ENCODE measurements at places on chromosomes 4 and X.

GRCh38 chr4:125322366-125322730, 7.6 kb downstream of the FAT4 start:
- DNase-seq: no peak

DNA sequence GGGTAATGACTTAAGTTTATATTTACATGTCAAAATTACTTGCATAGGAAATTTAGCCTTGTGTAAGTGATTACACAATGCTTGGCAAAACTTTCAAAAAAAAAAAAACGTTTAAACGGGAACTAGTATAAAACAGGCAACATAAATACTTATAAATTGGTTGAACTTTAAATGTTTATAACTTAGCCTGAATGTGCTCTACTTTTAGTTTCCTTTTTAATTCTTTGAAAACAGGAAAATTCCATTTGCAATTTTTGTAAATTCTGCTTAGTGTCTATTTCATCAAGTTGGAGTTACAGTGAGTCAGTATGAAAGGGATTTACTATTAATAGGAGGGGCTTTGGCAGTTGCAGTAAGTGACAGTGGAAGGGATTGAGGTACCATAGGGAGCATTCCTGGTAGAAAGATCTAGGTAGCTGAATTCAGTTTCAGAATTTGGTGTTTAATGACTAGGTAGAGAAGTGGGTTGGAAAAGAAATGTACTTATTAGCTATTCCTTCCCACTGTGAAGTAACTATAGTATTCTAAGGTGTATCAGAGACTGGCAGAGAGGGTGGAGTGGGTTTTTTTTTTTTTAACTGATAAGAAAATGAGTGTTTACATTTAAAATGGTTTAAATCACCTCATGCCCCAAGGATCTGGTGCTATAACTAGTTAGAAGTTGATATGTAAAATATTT, 2.8 kb downstream of the STAG2 start:
- no peak for DNase-seq

DNA sequence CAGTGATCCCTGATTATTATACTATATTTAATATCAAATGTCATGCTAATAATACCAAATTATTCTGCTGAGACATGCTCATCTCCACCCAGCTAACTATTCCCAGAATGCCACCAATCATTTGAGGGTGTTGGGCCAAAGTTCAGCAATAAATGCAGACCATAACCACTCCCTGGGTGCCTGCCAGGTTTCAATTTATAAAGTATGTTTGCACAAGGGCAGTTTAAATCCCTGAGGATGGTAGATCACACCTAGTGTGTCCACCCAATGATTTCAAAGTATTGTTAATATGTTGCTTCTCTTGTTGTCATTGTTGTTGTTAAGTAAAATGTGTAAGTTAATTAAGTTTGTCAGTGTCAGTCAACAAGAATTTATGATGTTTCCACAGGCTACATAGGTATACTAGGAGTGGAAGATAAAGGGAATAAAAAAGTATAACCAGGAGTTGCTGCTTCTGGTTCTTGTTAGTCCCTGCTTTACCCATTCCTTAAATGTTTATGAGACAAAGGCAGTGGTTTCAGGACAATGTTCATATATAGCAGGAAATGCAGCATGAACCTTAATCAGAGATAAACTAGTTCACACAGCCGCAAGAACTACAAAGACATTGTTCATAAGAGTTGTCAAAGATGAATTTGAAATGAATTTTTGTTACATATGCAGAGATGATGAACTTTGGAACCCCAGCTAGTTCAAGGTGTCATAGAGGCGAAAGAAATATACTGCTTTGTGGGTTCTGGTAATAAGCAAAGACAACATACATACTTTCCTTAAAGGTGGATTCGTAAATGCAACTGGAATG, 25.5 kb downstream of the HPGD start:
- no peak for DNase-seq

GRCh38 chr4:158347556-158347955, 137.3 kb downstream of the TMEM144 start:
- no peak for DNase-seq

GRCh38 chr4:16116019-16116418, 32.2 kb upstream of the PROM1 start:
- no peak for DNase-seq

DNA sequence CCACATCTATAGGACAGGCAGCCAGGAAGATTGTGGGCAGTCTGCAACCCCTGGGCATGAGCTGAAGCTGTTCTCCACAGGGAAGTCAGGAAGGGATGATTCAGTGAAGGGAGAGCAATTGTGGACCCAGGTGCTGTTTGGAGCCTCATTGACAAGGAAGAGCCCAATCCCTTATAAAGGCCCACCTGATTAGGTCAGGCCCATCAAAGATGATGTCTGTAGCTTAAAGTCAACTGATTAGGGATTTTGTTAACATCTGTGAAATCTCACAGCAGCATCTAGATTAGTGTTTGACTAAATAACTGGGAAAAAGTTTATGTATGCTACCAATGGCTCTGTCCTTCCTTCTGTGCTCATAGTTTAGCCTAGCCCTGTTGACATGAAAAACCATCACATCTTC, 127.5 kb downstream of the FRAS1 start:
- no peak for DNase-seq

DNA sequence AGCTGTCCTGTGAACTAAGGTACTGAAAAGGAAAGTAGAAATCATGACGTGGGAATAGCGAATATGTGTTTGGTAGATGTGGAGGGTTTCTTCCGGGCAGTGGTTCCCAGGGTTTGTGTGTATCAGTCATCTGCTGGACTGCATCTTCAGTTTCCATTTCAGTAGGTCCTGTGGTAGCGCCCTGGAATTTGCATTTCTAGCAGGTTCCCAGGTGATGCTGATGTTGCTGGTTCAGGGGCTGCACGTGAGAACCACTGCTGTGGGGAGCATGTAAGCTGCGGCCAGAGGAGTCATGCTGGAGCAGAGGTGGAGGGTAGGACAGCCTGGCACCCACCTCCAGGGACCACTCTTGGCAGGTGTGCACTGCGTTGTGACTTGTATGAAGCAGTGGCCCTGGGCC, 47.1 kb downstream of the ARHGAP10 start:
- no peak for DNase-seq

DNA sequence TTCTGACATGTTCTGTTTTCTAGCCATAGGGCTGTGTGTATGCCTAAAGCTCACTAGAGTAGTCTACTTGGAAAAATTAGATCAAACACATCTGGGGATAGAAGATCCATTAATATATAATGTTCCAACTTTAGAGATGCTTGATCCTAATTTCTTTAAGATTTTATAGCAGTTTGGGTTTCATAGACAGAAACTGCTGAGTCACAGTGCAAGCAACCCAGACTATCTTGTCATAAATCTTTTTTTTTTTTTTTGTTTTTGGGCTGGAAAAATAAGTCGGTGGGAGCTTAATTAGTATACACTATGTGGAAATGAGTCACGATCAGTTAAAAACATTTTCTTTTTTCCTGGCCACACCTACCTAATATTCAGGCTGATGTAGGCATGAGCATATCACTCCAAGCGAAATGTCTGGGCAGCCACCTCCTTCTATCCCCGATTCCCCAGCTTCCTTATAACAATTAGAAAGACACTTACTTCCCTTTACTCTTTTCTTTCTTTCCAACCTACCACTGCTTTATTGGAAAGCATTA, 58.2 kb upstream of the CASK start:
- no peak for DNase-seq

GRCh38 chrX:153397256-153397960, 3.7 kb downstream of the PNMA6E start:
- DNase-seq: no peak

GRCh38 chrX:135435933-135436332, 14.2 kb downstream of the SMIM10L2A start:
- no peak for DNase-seq

DNA sequence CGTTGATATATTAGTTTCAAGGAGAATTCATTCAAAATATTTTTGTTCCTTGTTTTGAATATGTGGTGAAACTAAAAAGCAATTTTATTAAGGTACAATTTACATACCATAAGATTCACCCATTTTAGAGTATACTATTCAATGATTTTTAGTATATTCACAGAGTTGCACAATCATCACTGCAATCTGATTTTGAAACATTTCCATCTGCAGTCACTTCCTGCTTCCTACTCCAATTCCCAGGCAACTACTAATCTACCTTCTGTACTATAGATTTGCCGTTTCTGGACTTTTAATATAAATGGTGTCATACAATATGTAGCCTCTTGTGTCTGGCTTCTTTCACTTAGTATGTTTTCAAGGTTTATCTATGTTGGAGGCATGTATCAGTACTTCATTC, 71.3 kb downstream of the SLC9A7 start:
- no peak for DNase-seq

DNA sequence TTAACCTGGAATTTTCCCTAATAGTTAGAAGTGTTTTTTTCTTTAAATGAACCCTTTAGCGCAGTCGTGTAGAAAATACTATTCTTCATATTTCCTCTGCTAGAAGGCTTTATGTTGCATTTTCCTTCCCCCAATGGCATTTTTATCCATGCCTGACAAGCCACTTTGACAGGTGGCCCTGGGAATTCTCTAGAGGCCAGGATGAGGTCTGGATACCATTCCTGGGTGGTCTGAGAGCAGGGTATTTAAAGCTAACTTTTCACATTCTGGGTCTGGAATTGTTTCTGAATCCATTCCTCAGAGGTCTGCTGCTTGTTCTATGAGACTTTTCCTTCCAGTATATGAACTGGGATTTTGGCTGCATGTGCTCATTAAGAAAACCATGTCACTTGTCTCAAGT, 31.2 kb upstream of the PDGFRA start:
- DNase-seq: no peak

GRCh38 chr4:174318829-174319764, 35.4 kb downstream of the CEP44 start:
- DNase-seq: no peak

- DNase-seq: no peak
These were observed 185.4 kb downstream of the SOWAHB start for GRCh38 chr4:76712564-76712963.

DNA sequence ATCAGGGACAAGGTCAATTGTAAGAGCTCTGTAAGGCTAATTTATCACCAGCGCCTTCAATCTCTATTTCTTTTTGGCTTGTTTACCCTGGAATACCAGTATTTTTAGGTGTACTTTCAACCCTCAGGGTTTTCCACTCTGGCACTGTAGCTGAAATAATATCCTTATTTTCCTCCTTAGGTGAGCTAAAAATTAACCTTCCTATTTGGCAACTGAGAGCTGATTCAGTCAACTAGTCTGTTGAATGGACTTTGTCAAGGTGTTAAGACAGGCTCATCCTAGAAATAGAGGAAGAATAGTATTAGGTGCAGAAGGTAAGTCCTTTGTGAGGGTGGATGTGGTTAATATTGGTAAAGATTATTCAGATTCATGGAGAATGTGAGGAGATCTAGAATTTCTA, 101.3 kb upstream of the BANK1 start:
- no peak for DNase-seq

DNA sequence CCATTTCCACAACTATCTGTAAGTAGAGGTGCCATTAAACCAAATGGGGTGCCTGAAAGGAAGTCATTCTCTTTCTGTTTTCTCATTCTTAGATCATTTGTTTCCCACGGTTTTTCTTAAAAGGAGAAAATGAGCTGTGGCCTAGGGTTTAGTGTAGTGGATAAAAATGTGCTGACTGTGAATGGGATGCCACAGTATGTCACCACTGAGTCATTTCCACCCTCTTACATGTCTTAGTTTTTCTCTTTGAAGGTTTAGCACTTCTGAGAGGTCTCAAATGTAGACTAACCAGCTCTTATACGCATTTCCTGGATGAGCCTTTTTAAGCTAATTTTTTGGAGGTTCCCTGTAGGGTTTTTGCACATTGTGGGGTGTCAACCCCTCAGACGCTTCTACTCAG, 244.5 kb upstream of the SPANXN1 start:
- no peak for DNase-seq

DNA sequence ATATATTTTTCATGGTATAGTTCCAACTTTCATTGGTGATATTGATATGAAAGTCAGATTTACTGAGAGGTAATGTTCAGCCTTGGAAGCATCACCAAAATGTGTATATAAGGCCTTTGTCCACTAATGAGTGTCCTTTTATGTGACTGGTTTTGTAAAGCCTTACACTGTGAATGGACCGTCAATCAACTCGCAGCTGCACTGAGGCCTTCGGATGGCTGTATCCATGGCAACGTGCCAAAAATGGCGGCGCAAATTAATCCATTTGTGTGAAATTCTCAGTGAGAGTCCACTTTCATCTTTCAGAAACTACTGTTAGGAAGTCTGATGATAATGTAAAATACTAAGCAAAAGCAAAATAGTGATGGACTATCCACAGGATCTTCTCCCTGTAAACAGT, 131.7 kb downstream of the SPCS3 start:
- DNase-seq: no peak

GRCh38 chrX:86805241-86805640, 657.0 kb downstream of the DACH2 start:
- no peak for DNase-seq

GRCh38 chrX:114798907-114799306, 215.0 kb downstream of the HTR2C start:
- no peak for DNase-seq

DNA sequence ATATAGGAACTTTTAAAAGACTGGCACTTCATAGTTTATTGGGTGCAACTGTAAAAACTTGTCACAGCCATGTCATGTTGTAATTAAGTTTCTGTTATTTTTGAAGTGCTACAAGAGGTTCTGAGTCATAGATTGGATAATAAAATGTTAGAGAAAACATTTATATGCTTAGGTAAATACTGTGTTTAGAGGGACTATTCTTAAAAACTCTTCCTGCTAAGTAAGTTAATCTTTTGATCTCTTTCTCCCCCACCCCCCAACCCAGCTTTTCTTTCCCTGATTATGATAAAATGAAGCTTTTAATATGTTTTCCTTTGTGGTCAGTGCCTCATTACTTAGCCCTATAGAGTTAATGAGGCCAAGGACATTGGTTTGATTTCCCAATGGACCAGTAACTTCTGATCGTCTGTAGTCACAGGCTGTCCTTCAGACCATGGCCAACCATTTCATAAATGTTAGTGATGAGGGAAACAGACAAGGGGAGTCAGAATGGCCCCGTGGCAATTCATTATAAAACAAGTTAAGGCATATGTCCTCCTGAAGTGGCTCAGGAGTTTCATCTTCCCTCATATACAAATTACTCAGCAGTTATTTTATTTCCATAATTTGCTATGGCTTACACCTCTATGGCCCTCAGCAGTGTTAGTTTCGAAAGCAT, 3.9 kb upstream of the PDLIM5 start:
- no peak for DNase-seq

DNA sequence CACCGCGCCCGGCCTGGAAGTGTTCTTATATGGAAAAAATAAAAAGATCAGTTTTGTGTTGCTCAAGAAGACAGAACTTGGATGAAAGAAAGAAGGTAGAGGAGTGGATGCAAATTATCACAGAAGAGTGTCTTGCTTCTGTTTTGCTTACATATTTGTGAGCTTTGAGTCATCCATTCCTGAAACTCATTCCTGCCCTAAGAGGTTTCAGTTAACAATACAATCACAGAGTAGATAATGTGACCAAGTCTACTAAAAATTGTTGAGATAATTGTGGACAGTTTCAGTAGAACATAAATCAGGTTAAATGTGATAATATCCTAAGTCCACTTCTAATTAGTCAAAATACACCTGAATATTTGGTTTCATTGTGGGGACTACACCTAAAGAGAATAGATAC, 26.4 kb upstream of the LRCH2 start:
- no peak for DNase-seq

GRCh38 chr4:89298788-89299152, 8.8 kb downstream of the GPRIN3 start:
- no peak for DNase-seq

Data from stimulated activated CD8-positive, alpha-beta memory T cell treated with anti-CD3 and anti-CD28 coated beads, Interleukin-4, amount 100 ng/mL, for 4 hours (primary cell).